MCF 10A (cell line): ENCODE measurements at places on chromosomes 12 and 14.
A peak's percentile ranks its signal among the peaks of the same experiment; 100 is the strongest.

- no peak for DNase-seq
Observed at GRCh38 chr14:101233021-101233366, 328.3 kb upstream of the DIO3 start.

- DNase-seq, result no peak
Observed at GRCh38 chr12:131399000-131399399, 311.9 kb upstream of the SFSWAP start.

GRCh38 chr12:117564881-117565280 is 203.5 kb upstream of the NOS1 start:
- DNase-seq, result no peak

DNA sequence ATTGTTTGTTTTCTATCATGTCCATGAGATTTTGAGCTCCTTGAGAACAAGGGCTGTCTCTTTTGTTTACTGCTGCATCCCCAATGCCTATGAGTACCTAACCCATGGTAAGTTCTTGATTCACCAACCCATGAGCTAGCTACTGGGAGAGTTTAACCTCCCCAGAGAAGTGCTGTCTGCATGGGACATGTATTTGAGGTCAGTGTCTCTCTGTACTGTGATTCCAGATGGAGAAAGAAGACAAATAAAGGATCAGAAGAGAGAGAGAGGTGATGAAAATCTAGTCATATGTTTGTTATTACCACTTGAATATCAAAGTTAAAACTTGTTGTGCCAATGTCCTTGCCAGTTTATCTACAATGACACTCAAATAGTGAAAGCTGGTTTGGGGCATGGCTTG is 421.8 kb downstream of the BCAT1 start:
- DNase-seq, result no peak

GRCh38 chr14:58584383-58584782 is 53.4 kb upstream of the DACT1 start:
- no peak for DNase-seq

DNA sequence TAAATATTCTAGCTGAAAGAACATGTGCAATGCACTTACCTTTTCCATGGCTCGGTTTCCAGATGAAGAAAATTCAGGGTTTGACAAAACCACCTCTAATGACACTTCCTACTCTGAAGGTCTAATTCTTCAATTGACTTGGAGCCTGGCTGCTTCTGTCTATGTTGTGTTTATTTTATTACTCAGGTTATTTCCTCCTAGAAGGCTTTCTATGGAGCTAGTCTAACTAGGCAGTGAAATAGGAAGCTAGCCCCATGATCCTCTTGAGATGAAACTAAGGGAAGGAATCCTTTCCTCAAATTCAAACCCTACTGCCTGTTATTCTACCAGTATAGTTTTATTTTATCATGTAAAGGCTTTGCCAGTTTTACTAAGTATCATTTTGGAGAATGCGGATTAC is 20.9 kb upstream of the IFNG-AS1 start:
- no peak for DNase-seq

GRCh38 chr14:50529288-50530179 is 2.8 kb downstream of the MAP4K5 start:
- DNase-seq, result no peak

DNA sequence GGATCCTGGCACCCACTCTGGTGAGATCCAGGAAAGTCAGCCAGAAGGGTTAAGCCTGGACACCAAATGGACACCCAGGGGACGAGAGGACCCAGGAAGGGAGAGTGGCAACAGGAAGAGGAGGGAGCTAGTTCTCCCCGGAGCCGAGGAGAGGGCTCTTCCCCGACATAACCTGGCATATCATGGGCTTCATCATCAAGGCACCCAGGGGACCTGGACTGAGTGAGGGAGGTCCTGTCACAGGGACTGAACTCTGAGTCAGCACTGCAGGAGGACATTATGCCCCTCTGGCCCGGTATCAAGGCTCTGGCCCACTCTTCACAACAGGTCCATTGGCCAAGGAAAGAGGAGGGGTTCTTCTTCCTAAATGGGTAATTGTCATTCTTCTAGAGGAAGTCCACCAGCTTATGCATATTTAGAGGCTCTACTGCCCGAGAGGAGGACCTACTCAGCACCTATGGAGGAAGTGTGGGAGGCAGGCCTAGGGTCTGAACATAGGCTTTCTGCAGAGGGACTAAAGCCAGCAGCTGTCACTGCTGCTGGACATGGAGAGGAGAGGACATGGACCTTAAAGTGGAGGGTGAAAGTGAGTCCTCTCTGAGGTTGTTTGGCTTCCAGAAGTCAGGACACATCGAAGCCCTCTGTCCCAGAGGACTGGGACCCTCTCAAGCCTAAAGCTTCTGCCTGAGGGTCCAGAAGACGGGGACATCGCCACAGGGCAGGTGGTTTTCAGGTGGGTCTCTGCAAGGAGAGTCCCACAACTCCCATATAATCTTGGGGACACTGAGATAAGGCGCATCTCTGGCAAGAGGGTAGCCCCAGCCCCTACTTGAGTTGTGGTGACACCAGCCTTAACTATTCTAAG is 18.6 kb downstream of the ISCA2 start:
- no peak for DNase-seq

DNA sequence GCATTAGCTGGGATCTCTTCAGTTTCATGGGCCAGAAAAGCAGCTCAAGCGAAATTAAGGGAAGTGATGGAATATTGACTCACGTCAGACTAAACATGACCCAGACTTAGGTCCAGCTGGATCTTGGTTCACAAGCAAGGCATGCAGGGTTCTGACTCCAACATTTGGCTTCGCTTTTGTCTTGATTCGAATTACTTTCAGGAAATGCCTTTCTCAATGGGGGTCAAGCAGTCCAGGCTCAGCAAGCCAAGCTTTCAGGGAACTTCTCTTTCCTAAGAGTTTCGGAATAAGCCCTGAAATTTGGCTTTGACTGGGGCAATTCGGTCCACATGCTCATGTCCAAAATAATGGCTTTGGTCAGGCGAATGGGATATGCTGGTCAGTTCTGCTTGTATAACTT is 678.7 kb upstream of the TMEM132C start:
- peak; percentile 20 for DNase-seq

DNA sequence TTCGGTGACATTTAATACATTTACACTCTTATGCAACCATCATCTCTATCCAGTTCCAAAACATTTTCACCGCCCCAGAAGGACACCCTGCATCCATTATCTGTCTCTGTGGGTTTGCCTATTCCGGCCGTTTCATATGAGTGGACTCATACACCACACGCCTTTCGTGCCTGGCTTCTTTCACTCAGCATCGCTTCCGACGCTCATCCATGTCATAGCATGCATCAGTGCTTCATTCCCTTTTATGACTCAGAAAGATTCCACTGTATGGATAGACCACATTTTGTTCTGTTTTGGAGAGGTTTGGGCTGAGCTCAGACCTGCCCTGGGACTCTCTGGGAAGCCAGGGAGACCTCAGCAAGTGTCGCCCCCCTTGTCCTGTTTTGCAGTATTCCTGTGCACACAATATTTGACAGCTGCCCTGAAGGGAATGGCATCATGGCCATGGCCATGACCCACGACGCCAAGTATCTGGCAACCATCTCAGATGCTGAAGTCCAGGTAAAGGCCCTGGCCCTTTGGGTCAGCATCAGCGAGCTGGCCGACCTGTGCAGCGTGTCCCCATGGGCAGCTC is 23.8 kb downstream of the CFAP251 start:
- DNase-seq, result peak; percentile 91

DNA sequence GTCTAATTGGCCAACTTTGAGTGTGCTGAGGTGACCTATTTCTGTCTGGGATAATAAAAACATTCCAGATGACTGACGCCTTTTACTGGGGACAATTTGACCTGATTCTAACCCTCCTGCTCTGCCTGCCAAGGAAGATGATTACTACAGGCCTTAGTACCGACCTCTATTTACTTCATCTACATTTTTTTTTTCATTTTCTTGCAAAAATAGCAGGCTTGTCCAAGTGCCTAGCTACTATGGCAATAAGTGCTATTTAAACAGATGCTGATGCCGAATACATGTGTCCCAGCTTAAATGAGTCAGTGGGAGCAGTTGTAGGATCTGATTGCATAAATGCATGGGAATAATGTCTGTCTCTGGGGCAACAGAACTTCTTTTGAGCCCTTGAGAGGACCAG is 254.3 kb downstream of the RGS6 start:
- no peak for DNase-seq

DNA sequence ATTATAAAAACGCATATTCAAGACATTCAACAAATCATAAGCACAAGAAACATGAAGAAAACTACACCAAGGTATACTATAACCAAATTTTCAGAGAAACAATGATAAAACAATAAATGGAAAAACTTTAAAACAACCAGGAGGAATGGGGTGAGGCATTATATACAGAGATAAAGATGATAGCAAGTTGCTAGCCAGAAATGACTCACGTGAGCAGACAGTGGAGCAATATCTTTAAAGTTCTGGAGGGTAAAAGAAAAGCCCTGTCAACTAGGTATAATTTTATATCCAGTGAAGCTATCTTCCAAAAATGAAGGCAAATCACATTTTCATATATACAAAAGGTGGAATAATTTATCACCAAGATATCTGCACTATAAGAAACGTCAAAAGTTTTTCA is 97.8 kb upstream of the PCED1B start:
- DNase-seq, result no peak

DNA sequence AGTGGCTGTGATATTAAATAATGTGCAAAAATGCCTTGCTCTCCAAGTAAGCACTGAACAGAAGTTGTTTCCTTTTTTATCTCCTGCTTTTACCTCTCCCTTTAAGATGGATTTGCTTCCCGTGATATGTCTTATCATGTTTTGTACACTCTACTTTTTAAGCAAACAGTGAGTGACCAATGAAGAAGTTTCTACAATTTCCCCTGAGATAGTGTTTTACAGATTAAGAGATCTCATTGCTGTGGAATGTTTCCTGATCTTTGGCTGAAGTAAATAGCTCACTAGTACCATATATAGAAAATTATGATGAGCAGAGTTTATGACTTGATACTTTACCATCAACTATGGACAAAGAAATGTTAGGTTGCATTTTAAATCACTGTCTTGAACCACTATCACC is 184.8 kb upstream of the PDE3A start:
- DNase-seq, result no peak

- DNase-seq, result no peak
Observed at GRCh38 chr14:104116756-104117340, 21.5 kb upstream of the KIF26A start.

- no peak for DNase-seq
Observed at GRCh38 chr12:91230841-91231240, 48.2 kb upstream of the DCN start.

DNA sequence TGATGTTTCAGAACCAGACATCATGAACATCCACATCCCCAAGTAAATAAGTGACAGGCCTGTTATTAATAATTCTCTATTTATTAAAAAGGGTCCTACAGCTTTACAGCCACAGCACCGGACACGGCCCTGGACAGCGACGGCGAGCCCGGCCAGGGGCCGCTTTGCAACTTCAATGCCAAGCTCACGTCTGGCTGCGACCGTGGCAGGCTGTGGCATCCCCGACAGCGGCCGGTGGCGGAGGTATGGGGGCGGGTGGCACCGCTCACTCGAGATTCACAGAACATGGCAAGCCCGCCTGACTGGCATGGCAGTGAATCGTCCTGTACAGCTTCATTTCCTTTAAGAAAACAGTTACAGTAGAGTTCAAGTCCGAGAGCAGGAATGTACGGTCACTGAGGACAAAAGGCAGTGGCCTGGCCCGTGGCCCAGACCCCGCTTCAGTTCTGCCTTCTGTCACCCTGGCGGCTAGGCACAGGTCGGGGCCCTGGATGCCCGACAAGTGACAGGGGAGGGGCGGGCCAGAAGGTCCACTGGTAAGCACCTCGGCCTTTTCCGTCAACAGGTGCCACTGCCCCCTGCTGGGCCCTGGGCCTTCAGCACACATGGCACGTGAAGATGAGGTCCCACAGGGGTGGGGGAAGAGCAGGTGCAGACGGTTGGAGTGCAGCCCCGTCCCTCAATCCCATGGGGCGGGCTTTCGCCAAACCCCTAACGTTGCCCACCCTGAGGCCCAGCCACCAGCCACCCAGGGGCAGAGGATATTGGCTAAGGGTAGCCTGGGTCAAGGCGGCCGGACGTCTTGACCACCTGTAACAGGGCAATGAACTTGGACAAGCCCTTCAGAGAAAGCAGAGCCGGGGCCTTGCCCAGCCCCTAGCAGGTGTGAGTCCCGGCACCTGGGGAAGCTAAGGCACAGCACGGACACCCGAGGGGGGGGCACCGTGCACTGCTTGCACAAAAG is 30.3 kb downstream of the HIP1R start:
- no peak for DNase-seq

- DNase-seq, result no peak
Observed at GRCh38 chr14:104555430-104556255, 23.9 kb upstream of the C14orf180 start.

DNA sequence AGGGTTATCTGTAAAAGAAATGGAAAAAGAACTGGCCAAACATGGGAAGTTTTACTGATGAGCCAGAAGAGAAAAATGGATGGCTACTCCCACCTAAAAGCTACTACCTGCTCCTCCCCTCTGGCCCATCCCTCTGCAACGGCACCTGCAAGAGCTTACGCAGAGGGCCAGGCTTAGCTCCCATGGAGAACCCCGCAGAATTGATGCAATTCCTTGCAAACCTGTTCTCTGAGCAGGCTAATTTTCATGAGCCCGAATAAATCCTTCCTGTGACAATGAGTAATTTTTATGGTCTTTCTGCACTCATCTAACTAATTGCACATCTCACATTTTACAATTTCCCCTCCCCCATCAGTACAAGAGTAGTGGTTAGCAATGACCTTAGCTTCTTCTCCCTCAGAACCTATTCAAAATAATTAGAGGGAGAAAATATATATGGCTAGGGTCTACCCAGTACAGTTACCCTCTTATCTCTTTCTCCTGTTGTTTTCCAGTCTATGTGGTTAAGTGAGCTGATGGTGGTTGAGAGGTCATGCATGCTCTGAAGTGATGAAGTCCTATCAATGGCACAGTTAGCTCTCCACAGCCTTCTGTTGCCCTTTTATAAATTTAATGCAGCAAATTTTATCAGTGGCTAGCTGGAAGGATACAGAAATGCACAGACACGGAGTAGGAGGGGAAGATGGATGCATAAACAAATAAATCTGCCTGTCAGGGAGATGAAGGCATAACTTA is 67.7 kb upstream of the NTF3 start:
- DNase-seq, result no peak

DNA sequence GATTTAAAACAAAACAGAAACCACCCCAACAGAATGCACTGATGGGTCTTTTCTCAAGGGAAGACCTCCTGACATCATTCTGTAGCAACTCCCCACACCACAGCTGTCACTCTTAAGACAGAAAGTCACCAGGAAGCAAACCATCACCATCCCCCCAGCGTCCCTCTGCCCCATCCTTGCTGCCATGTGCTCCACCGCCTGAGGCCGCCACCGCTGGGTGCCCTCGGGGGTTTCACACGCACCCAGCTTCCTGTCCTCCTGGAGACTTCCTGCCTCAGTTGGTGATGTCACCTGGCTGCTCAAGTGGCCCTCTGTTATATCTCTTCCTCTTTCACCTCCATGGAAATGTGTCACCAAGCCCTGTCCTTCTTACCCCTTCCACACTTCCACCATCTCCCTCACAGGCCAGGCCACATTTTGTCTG is 71.4 kb upstream of the GPR68 start:
- DNase-seq, result no peak

GRCh38 chr14:53217316-53217994 is 64.3 kb upstream of the DDHD1 start:
- DNase-seq, result peak; percentile 63
